C1 segment of cervical spinal cord (tissue), 14 donors: ENCODE measurements at places on chromosomes 2 and 18.

DNA sequence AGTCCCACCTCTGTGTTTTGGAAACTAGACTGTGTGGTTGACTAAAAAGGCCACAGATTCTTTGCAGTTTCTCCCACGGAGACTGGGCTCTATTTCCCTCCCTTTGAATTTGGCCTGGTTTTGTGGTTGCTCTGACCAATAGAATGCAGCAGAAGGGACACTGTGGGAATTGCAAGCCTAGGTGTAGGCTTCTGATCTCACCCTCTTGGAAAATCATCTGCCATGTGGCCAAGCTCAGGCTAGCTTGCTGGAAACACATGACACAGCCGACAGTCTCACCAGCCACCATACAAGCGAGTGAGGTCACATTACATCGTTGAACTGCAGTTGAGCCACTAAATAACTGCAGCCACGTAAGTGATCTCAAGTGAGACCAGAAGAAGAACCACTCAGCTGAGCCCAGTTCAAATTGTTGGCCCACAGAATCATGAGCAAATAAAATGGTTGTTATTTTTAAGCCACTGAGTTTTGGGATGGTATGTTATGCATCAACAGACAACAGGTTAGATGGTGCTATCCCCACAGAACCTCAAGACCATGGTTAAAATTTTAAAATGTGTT is 319.1 kb upstream of the MEX3C start:
- no peak for DNase-seq

DNA sequence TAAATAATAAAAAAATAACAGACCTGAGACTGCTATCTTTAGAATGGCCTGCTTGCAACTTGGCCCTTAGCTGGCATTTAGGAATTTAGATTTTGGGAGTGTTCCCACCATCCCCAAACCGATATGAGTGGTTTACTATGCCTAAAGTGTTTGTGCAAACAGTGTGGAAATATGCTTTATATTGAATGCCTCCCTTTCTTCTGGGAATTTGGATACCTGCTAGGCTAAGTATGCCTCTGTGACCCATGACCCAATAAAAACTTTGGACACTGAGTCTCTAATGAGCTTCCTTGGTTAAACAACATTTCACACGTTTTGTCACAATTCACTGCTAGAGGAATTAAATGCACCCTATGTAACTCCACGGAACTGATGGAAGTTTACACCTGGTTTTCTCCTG is 73.2 kb downstream of the BMPR2 start:
- DNase-seq = no peak

DNA sequence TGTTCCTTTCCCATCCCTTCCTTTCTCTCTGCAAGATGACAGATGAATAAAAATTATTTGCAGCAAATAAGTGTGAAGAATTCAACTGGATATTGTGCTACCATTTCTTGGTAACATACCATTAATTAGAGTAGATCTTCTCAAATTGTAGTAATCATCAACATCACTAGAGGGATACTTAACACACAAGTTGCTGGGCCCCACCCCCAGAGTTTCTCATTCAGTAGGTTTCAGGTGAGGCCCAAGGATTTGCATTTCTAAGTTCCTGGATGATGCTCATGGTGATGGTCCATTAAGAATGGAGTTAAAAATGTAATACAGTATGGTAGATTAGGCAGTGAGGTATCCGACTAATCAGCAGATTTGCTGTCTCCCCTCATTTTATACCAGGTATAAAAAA is 594.0 kb downstream of the ERBB4 start:
- DNase-seq = no peak

GRCh38 chr2:184532551-184532950 is 65.8 kb upstream of the ZNF804A start:
- no peak for DNase-seq

DNA sequence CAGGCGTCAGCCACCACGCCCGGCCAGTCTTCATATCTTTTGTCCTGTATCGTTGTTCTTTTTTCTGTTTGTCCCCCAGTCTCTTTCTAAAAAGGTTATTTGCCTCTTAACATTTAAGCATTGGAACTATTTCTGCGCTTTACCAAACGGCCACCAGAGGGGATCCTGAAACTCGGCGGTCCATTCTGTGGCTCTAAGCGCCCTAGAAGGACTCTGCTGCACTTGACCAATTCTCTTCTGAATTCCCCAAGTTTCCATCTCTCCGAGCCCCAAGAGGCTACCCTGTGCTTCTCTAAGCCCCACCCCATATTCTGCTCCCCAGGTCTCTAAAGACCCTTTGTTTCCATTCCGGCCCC is 33.1 kb upstream of the REG3G start:
- DNase-seq = no peak

DNA sequence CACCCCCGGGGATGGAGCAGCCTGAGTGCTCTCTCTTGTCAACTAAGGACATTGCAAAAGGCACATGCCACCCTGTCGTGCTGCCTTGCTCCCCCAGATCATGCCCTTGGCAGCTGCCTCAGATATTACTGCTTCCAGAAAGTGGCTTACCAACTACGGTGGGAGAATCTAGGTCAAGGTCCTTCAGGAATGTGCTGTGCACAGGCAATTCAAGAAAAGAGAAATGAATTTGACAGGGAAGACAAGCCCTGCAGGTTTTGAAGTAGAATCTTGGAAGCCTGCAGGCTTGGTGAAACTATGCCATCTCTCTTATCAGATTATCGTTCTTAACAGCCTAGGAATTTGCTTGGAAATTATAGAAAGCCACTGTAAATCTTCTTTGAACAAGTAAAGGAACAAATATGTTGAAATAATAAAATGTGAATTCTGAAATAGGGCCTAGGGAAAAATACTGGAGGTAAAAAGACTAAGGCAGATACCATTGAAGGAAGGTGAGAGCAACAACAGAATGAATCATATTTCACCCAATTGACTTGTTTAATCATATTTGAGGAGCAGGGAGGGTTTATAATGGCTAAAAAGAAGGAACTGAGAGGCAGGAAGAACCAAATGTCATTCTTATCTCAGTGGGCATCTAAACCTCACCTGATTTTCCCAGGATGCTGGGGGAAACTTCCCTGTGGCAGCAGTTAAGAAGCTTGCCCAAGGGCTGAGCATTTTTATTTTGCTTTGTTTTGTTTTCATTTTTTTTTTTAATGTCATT is 94.0 kb upstream of the GLS start:
- no peak for DNase-seq

- no peak for DNase-seq
Measured at GRCh38 chr2:222136106-222136630, 162.6 kb downstream of the PAX3 start.

DNA sequence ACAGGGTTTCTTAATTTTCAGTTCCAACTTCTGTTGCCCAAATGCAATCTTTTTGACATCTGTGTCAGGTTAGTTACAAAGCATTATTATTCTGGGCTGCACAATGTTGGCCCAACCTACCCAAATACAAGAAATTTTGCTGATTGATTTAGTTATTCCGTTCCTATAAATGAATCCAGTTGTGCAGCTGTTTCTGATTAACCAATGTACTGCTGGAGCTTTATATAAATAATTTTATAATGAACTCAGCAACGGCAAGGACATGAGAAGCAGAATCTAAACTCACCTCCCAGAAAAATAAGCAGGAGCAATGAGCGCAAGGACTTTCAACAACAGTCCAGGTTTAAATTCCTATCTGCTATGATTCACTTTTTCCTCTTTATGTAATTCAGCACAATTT is 76.3 kb upstream of the WIPF1 start:
- DNase-seq = no peak

DNA sequence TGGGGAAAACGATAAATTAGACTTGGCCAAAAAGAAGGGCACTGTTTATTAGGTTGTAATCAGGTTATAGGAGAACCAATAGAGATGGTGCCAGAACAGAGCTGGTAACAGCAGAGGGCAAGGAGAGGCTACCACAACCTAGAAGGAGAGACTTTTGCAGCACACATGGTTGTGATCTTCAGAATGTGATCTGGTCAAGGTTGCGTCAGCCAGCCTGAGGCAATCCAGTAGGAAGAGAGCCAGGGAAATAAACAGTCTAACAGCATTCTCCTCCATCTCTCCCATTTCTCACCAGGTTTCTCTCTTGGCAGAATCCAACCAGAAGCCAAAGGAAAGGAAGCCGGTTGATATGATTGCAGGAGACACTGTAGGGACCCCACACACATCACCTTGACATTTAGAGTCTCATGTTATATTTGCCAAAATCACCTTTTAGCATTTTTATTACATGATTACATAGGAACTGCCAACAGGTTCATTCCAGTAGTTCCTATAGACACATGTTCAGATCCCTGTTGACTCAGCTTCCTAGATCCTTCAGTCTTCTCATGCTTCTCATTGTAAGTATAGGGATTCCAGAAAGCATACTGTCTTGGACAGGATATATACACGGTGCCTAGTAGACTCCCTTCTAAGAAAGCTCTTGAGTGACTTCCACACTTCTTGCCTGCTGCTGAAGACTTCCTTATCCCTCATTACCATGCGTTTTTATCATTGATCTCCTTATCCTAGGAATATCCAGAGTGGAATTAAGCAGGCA is 17.6 kb upstream of the SPATS2L start:
- no peak for DNase-seq

DNA sequence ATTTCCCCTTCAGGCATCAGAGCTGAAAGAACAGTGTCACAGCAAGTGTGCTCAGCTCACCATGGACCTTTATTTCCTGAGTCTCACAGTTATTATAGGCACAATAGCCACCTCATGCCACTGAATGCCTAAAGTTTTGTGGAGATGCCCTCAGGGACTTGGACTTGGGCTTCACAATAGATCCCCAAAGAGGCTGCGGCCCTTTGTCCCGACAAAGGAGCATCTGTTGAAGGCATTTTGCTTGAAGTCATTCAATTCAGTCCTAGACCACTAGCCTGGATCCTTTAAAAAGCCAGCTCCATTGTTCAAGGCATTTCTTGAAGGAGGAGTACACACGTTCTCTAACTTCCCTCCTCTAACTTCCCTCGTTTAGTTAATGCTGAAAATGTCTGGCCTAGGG is 125.4 kb downstream of the DCC start:
- DNase-seq = no peak

DNA sequence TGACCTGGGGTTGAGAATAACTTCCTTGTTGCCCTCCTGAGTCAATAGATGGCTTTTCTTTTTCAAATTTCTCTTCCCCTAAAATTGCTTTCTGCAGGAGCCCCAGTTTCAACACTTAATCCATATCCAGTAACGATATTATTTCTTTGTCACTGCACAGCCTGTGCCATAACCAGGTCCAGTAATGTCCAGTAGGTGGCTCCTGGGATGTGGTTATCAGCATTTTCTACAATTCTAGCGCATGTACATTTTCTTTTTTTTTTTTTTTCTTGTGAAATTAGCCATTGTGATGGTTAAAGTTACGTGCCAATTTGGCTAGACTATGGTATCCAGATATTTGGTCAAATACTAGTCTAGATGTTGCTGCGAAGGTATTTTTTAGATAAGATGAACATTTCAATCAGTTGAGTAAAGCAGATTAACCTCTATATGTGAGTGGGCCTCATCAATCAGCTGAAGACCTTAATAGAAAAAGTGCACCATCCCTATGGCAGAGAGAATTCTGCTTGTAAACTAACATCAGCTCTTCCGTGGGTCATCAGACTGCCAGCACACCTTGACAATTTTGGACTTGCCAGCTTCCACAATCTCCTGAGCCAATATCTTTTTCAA is 72.9 kb upstream of the SCG2 start:
- DNase-seq = no peak

GRCh38 chr2:225779829-225780228 is 380.3 kb downstream of the NYAP2 start:
- no peak for DNase-seq

DNA sequence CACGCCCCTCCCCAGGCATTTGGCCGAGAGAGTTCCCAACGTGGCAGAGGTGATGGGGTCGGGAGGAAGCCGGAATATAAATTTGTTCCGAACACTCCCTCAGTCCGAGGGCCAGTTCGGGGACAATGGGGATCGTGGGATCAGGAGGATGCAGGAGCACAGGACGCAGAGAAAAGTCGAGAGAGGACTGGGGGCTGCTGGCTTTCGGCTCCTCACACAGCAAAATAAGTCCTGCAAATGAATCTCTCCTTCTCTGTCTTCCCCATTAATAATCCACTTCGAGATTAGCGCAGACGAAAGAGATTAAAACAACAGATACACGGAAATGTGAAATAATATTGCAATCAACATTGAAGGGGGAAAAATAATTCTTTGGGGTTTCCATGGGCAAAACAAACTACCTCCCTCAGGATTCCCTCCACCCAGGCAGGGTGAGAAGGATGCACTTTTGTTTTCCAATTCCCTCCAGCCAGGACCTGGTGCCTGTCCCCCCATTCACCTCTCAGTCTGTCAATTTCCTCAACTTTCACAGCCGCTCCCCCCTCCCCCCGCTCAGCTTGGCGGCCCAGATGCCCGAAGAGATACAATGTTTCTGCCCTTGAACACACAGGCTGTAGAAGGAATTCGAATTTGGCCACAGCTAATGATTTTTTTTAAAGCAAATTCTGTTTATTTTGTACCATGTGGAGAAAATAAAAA is 3.1 kb upstream of the ZEB2 start:
- DNase-seq = no peak

- DNase-seq = no peak
Measured at GRCh38 chr2:126494593-126494992, 161.4 kb upstream of the GYPC start.

DNA sequence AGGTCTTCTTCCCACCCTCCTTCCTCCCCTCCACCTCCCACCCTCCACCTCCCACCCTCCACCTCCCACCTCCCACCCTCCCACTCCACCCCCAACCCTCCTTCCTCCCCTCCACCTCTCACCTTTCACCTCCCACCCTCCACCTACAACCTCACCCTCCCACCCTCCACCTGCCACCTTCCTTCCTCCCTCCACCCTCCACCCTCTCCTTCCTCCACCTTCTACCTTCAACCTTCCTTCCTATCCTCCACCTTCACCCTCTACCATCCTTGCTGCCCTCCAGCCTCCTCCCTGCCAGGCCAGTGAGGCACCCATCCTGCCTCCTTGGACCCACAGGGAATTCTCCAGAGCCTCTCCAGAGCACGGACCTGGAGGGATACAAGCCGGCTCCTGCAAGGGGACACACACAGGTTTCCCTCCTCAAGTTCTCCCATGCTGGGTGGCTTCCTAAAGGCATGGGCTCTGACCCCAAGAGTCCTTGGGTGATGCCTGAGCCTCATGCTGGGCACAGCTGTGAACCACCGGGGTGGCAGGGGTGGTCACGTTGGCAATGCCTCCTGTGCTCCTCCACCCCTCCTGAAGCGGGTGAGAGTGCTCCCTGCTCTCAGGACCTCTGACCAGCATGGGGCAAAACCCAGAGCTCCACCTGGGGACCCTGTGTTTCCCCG is 293.0 kb downstream of the NDUFA10 start:
- no peak for DNase-seq

- no peak for DNase-seq
Measured at GRCh38 chr2:159867567-159868361, 69.8 kb upstream of the CD302 start.

DNA sequence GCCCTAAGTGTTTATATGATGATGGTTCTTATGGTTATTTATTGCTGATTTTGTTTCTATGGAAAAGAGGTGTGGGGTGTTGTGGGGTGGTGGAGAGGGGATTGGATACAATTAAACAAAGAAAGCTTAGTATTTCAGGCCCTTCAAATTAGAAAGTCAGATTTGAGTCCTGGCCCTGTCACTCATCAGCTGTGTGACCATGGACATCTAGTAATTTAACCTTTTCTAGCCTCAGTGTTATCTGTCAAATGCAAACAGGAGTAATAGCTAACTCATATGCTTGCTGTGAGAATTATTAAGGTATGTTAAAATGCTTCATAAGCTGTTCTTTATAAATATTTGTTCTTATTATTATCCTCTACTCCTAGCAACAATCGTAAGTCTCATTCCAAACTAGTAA is 2.1 kb upstream of the MEMO1 start:
- DNase-seq = no peak

- no peak for DNase-seq
Measured at GRCh38 chr2:20118051-20118450, 66.6 kb upstream of the LAPTM4A start.
